ENCODE measurements at places on chromosomes 5 and 9.
A peak's percentile ranks its signal among the peaks of the same experiment; 100 is the strongest.

DNA sequence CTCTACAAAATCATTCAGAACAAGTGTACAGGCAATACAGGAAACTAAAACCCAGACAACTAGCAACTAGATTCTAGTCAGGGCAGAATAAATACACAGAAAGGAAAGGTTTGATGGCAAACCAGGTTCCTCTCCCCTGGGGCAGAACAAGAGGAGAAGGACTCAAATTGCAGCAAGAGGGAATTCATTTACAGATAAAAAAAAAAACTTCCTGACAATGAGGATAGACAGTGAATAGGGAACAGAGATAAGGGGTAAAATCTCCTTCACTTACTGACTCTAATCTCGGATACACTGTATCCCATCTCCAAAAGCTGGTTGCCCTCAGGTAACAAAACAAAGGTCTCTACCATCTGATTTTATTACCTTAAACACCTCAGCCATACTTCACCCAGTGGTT lies 244.0 kb downstream of the SEC61B start:
- DNase-seq, result no peak

DNA sequence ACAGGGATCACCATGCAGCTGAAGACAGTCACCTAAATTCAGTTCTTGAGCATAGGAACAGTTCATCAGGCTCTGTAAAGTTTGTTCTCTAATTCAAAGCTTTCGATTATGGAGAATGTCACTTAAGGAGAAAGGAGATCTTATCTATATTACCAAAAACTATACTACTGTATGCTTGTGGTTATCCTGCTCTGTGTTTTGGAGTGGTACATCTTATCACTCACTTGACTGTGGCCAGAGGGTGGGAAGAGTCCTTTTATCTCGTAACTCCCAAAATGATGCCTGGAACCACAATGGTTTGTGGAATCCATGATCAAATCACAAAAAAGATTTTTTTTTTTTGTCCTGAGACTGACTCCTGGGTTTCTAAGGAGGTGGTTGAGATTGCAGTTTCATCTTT lies 230.7 kb downstream of the COMMD10 start:
- no peak for DNase-seq

DNA sequence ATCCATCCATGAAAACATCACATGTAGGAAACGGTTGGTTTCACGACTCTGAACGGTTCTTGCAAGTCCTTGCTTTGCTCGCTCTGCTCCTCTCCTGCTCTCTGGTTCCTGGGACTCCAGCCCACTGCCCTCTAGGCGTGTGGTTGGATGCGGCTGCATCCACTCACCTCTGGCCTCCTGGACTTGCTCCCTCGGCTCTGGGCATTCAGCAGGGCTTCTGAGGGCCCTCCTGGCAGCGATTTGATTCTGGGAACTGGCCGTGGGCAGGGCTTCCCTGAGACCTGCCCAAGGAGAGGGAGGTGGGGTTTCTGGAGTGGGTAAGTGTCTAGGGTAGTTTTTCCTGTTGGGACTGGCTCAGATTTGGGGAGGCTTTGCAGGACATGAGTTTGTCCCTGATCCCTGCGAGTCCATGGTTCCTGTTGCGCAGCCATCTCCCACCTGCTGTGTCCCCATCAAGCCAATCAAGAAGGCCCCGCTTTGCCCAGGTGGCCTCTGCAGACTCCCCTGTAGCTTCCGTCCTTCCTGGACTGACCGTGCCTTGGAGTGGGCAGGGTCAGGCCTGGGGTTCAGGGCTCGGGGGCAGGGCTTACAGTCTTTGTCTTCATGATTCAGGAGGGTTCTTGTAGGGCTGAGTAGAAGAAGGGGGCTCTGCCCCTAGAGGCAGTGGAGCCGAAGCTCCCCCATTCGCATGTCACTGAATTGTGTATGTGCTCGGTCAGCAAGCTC lies 192.3 kb downstream of the CACNA1B start:
- DNase-seq, result no peak

GRCh38 chr9:2576631-2577030 lies 45.0 kb upstream of the VLDLR start:
- no peak for DNase-seq

GRCh38 chr5:37034955-37035354 lies 158.4 kb downstream of the NIPBL start:
- no peak for DNase-seq

DNA sequence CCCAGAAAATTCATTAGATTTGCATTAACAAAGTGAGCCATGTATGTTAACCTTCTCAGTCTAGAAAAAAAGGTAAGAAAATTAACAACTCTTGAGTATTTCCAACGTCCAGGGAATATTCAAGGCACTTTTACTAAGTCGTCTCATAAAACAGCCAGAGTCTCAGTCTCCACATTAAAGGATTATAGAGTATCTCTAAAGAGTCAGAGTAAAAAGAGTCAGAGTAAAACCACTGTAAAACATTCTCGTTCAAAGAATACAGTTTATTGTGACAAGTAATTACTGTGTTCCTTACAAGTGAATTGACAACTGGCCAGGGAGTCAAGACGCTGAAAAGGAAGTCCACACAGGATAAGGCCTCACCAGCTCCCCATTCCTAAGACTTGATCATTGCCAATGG lies 97.2 kb upstream of the ISL1 start:
- no peak for DNase-seq

DNA sequence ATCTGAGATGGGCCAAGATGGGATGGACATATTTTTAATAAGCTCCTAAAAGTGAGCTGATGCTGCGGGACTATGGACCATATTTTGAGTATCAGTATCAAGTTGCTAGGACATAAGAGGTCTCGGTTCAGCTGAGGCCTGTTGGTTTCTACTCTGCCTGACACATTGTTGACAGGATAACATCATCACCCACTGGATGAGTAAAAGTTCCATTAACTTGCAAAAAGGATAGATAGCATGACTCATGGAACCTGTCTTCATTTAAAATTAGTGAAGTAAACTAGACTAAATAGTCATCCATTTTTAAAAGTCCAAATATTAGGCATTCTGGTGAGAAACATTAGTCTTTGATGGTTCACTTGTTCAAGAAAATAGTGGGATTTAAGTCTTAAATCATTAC lies 33.3 kb downstream of the PARP8 start:
- no peak for DNase-seq

- no peak for DNase-seq
Measured at GRCh38 chr5:42612750-42613366, 143.8 kb upstream of the CCDC152 start.

- no peak for DNase-seq
Measured at GRCh38 chr5:66848749-66849641, 252.8 kb downstream of the MAST4 start.

- no peak for DNase-seq
Measured at GRCh38 chr9:35627575-35627974, 9.4 kb upstream of the CD72 start.

DNA sequence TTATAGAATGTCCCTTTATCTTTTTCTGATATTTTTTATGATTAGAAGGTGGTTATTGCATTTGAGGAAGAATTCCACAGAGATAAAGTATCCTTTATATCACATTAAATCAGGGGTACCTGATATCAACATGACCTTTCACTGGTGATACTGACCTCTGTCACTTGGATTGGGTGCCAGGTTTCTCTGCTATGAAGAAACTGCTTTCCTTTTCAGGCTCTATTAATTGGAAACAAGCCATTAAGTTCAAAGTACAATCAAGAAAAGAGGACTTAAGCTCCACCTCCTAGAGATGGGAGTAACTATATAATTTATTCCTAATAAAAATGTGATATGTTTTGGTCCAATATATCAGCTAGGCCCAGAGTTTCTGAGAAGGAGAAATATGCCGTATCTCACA lies 514.6 kb upstream of the TYRP1 start:
- DNase-seq, result no peak

- DNase-seq, result peak; percentile 24
Measured at GRCh38 chr9:16407617-16408016, 462.9 kb downstream of the BNC2 start.

DNA sequence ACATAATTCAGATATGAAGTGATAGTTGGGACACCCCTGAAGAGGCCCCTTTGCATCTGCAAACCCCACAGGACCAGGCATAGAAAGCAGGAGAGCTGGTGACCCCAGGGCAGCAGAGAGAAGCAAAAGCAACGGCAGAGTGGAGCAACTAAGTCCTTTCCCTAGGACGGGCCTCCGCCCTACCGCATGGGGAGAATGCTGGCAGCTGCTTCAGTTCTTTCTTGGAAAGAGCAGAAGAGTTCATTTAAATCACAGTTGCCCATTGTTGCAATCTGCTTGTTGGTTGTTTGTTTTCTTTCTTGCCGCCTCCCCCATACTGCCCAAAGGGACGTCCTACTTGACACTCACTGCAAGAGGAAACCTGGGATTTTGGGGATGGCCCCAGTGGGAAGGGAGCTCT lies 126.2 kb downstream of the ADAMTS16 start:
- peak; percentile 37 for DNase-seq

GRCh38 chr9:81893929-81894328 lies 34.3 kb upstream of the SPATA31D4 start:
- DNase-seq, result no peak

DNA sequence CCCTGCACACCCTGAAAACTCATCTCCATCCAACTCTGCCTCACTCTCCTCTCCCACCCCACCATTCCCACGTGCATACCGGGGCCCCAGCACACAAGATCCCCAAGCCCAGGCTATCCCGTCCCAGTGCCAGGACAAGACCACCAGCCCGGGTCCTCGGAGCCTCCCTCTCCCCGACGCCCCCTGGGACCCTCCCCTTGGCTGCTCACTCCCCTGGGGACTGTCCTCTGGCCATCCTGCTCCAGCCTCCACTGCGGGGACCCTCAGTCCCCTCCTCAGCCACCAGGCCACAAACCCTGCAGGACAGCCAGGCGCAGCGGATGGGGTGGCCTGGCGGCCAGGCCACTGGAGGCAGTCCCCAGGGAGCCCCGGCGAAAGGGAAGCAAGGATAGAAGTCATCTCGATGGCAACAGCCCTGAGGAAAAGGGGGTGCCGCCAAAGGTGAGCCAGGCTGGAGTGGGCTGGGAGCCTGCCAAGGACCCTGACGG lies 62.8 kb downstream of the C9orf50 start:
- DNase-seq, result no peak

DNA sequence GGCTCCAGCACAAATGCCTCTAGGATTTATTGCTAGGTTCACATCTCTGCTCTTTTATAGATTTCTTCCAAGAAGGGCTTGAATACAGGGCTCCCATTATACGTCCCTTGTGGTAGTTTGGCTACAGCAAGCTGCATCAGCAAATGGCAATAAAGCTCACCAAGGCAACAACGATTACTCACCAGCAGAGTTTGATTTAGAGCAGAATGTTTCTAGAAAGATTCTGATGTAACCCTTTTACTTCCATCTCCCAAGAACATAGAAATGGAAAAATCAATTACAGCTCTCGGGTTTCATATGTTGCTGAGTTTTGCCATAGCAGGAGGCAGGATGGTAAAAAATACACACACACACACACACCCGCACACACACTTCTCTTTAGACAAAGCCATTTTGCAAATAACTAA lies 124.2 kb upstream of the TNPO1 start:
- DNase-seq, result no peak

- no peak for DNase-seq
Measured at GRCh38 chr5:151056379-151057325, 24.2 kb downstream of the TNIP1 start.

- DNase-seq, result no peak
Measured at GRCh38 chr5:16806711-16807546, 129.2 kb downstream of the MYO10 start.

- no peak for DNase-seq
Measured at GRCh38 chr5:127203818-127204217, 86.8 kb upstream of the MEGF10 start.

DNA sequence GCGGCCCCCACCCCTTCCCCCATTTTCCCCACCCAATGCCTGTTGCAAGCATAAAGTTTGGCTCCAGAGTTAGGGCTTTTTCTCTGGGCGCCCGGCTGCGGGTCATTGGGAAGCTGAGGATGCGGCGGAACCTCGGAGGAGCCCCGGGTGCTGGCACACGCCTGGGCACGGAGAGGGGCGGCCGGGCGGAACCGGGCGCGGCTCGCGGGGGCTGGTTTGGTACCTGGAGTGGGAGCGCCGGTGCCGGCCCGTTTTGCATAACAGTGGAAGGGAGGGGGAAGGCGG lies 1.2 kb downstream of the PPARGC1B start:
- no peak for DNase-seq
